Amygdala (tissue), 56 donors: ENCODE measurements at places on chromosomes 4 and X.

DNA sequence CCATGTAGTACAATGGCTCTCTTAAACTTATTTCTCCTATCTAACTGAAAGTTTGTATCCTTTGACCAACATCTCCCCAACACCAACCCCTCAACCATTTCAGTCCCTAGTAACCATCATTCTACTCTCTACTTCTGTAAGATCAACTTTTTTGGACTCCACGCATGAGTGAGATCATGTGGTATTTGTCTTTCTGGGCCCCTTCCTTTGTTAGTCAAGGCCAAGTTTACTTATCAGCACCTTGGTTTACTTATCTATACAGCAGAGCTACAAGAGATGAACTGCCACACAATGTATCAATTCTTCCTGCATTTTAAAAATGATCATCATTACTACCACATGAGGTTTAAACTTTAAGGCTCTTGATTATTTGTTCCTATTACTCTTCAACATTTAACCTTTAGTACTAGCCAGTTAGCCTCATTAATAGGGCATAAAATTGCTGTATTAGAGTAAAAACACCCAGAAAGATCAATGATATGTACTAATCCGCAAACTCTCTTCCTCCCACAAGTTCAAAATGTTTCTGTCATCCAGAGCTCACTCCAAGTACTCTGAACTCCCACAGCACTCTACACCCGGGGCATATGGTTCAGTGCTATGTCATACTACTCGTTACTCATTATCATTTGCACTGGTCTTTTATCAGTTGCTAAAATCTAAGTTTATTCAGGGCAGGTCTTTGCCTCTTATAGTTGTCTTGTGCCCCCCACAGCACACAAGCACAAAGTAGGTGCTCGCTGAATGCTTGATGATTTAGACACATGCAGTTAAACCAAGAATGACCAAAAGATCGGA is 145.7 kb upstream of the ADAMTS3 start:
- no peak for DNase-seq

DNA sequence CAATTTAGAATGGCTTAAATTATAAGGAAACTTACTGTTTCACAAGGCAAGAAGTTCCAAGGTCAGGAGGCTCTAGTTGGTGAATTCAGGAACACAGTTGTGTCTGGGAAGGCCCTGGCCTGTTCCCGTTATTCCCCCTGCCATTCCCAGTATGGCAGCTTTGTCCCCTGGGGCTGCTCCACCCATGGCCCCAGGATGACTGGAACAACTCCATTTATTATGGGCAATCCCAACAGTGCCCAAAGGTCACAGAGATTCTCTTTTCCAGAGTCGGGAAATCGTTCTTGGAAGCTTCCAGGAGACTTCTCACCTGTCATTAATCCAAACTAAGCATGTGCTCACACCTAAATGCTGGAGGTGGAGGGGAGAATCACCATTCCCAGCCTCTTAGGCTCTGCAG is 2.8 kb upstream of the PRKG2 start:
- DNase-seq: no peak

DNA sequence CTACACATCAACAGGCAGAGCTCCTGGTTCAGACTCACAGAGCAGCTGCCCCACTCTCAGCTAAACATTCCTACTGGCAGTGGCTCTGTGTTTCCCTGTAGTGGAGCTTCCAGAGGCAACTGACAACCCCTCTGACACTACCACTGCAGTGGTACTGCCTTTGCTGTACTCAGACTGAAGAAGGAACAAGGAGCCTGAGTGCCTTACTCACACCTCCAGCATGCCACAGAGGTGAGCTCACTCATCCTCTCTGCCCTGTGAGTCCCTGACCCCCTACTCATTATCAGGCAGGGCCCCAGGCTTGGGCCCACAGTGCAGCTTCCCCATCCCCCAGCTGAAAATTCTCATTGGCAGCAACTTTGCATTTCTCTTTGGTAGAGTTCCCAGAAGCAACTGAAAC is 240.5 kb upstream of the POF1B start:
- no peak for DNase-seq

DNA sequence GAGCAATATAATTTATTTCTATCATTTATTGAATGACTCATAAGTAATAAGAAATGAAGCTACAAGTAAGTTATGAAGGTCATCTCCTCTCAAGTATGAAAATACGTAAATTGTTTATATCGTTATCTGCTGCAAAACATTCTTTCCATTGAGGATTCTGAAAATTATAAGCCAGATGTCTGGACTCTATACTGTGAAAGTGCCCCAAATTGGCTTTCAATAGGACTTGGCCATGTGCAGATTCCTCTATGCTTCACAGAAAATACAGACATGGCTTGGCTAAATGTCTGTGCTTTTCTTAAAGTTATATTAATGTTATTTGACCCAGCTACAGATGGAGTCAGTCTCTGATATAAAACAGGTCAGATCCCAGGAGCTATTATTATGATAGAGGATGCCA is 2109.9 kb upstream of the AGA start:
- DNase-seq: no peak

DNA sequence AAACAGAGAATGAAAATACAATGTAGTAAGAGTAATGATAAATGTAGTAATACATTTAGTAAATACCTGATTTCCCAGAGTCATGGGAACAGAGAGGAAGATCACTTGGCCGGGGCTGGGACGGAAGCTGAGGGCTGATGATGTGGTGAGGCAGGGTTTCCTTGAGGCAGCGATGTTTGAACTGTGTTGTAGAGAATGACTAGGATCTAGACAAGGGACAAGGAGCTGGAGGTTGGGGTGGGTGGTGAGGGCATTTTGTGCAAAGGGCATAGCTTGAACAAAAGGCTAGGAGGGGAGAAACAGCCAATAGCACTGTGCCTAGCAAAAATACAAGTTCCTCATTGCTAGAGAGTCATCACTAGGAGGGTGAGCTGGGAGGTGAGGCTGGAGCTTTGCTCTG is 64.3 kb upstream of the RAPGEF2 start:
- no peak for DNase-seq

DNA sequence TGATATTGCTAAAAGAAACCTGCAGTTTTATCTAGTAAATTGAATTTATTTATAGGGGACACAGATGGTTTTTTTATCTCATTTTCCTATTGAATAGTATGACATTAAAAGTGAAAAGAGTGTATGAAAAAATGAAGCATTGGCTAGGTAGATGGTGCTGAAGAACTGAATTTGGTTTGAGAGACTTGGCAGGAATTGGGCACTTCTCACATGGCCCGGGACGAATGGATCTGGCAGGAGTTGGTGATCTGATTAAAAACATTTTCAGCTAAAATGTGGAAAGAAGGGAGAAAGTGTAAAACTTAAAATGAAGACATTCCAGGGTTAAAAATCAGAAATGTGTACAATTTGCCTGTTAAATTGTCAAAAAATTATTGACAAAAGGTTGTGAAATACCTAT is 1088.5 kb upstream of the PABPC4L start:
- DNase-seq: no peak

DNA sequence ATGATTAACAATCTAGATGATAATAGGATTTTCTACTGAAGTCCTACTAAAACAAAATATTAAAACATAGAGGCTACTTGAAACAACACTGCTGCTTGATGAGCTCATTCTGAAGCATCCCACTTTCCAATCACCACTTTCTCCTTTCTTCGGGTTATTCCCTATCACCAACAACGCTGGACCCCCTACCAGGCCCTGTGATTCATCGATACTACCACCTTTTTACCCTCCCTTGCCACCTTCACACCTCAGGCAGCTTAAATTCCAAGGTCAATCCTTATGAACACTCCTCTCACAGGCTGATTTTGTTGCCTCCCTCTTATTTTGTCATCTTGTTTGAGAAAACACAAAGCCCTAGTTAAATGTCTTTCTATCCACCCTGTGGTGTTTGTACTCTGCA is 102.6 kb downstream of the IQCM start:
- DNase-seq: no peak

DNA sequence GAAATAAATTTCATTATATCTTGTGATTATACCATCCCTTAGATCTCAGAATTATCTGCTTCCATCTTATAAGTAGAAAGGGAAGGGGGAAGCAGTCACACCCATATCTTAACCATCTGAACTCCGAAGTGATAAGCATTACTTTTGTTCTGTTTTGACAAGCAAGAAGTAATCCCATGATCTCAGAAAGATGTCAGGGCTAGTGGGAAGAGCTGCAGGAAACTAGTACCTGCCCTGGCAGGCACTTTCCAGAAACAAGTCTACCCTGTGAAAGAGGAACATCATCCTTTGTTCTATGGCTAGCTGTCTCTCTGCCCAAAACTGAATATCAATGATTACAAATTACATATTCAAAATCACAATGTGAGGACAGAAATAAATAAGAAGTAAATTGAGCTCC is 244.4 kb downstream of the SPOCK3 start:
- no peak for DNase-seq
